ENCODE measurements at places on chromosomes 16 and 17.

- no peak for DNase-seq
Measured at GRCh38 chr17:33980193-33980592, 274.9 kb upstream of the CCL2 start.

- no peak for DNase-seq
Measured at GRCh38 chr17:64739316-64740058, 77.4 kb upstream of the SMURF2 start.

GRCh38 chr16:55701442-55702319 is 45.9 kb downstream of the SLC6A2 start:
- DNase-seq: peak; percentile 55

DNA sequence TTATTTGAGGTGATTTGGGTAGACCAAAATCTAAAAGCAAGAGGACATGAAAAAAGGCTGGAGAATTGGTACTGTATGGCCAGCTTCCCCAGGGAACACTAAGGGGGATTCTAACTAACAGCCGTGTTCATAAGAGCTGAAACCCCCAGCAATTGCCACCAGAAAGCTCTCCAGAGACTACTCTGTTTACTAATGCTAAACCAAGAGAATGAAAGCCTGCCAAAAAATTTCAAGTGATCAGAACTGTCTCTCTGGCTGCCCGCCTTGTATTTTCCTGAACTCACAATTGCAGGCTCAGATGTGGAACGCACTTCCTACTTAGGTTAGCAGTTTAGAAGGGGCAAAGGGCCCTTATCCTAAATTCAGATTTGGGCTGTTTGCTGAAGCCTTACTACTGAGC is 24.1 kb downstream of the MYH10 start:
- peak; percentile 74 for DNase-seq

DNA sequence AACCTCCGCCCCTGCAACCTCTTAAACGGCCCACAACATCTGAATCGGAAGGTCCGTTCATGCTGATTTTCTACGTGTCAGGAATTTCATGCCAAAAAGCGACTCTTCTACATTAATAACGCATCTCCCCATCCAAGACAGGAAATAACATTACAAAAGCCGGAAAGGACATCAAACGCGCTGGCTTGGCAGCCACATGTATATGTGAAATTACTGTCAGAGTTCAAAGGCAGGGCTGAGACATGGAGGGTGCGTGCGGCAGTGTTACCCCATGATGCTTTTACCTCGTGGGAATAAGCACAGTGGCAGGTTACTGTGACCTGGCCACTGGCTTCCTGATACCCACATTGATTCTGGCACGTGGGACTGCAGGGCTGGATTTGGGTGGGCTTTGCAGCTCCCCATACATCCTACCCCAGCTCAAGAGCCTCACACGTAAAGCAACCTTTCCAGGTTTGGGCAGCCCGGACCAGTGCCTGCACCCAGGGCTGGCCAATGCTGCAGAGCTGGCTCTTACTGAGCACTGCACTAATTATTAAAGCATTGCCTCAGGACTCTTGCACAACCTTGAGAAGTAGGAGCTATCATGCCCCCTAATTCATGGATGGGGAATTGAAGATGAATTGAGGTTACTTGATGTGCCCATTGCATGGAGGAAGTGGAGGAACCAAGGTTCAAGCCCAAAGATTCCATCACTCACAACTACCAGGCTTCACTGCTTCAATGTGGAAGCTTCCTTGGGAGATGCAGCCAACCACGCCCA is 120.6 kb upstream of the FOXF1 start:
- DNase-seq: no peak

Measured in NCI-H1694 treated with DMSO at 0.1 percent for 48 hours (cell line).